ENCODE measurements at places on chromosomes 4 and X.
A peak's percentile ranks its signal among the peaks of the same experiment; 100 is the strongest.

DNA sequence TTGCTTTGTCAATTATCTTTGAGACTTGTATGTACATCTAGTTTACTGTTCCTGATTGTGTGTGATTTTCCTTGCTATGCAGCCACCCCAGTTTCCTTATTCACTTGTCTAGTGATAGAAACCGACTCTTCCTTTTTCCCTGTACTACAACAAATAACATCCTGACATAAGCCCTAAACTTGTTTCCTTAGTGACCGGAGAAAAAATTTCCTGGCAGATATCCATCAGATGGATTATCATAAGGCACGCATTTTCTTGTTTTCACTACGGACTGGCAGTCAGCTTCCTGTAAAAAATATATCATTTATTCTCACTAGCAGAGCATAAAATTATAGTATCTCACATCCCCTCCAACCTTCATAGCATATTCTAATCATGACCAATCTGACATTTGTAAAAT, 410.7 kb downstream of the CENPC start:
- DNase-seq: no peak

DNA sequence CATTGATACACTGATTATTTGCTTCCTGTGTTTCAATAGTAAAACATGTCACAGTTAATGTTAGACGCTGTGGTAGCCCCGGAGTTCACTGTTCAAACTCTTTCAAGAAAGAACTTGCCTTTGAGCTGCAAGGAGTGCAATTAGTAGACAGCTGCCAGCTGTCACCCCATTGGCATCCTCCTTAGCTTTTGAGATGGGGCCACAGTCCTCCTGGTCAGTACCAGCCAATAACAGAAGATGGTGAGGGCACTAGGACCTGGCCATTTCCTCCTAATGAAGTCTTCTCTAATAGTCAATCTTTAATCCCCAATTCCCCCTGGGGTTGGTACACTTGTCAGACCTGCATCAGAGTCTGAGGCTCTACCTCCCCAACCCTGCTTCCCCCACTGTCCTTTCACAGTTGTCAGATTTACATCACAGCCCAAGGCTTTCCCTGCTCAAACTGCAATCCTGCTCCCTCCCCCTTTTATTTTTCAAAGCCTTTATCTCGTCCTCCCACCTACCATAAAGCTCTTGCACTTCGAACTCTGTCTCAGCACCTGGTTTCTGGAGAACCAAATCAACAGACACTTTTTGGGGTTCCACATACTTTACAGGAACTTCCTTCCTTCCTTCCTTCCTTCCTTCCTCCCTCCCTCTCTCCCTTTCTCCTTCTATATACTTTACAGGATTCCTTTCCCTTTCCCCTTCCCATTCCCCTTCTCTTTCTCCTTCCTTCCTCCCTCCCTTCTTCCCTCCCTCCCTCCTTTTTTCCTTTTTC, 182.0 kb downstream of the RASL11B start:
- no peak for DNase-seq

DNA sequence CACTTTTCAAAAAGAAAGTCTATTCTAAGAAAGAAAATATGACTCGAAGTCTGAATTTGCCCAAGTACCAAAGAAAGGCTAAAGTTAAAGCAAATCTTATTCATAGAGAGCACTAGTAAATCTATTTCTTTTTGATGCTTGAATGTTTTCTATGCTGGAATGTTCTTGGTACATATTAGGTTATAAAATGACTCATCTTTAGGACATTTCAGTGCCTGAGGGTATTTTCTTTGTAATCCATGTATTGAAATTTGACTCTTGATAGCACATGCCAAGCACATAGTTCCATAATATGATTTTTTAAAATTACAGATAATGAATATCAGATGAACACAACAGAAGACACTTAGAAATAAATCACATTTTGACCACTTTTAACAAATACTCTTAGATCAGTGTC, 232.8 kb downstream of the TRIML1 start:
- DNase-seq: no peak

- DNase-seq: no peak
Observed at GRCh38 chr4:121726642-121727268, 30.0 kb upstream of the ANXA5 start.

DNA sequence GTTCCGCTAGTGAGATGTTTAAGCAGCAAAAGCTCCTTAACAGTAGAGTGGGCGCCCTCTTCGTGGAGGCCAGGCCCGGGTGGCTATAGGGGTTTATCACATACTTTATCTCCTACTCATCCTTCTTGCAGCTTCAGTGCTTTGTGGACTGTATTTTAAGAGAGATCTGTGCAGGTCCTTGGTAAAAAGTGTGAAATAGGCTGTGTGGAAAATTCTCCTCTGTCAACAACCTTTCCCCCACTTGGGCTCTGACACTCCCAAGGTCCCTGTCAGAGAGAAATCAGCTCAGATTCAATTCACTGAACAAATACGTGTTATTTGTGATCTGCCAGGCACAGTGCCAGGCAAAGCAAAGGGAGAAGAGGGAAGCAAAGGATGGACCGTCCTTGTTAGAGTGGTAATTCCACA, 214.3 kb upstream of the PPARGC1A start:
- no peak for DNase-seq

GRCh38 chr4:168118116-168118655, 25.8 kb downstream of the ANXA10 start:
- DNase-seq: no peak

GRCh38 chr4:182895791-182896292, 21.3 kb downstream of the DCTD start:
- DNase-seq: no peak

- no peak for DNase-seq
Observed at GRCh38 chr4:144590020-144590419, 55.9 kb upstream of the HHIP start.

DNA sequence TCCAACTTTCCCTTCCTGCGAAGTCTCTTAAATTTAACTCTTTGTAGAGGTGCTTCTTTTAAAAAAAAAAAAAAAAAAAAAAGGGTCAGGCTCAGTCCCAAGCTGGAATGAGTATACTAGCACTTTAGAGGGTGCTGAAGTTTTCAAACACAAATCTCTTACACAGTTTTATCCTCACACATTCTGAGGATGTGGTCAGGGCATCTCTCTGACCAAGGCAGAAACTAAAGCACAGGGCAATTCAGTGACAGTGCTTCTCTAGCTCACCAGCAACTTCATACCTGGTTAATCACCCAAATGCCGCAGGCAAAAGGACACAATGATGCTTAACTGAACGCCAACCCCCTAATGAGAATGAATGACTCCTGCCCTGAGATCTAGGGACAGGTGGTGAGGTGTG, 9.8 kb upstream of the PGM2 start:
- no peak for DNase-seq

GRCh38 chr4:75940692-75941253, at the start of gene NAAA:
NAAA (minus strand) TSS chr4:75941013; CDS start chr4:75940949, 64 bp downstream.
- peak; percentile 44 for DNase-seq

GRCh38 chr4:86968547-86968946, 33.7 kb downstream of the AFF1 start:
- DNase-seq: no peak

DNA sequence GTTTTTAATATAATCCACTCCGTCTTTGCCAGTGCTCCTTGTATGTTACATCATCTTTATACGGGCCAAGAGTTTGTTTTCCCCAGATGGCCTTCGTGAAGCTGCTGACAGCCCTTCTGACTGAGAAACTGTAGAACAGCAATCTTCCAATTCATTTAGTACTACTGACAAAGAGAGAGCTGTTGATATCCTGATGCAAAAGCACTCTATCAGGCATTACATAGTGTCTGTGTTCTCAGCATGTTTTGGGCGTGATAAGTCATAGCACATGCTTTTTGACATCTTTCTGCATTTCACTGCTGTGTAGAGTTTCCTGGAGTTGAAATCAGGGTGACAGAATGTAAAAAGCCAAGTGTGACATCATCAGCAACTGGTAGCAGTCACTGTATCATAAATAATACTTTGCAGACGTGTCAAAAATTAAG, 746.3 kb upstream of the FAM241A start:
- DNase-seq: no peak

- DNase-seq: no peak
Observed at GRCh38 chr4:19256823-19257222, 994.9 kb upstream of the SLIT2 start.

- no peak for DNase-seq
Observed at GRCh38 chrX:55056820-55057674, 17.8 kb upstream of the PAGE2B start.

GRCh38 chr4:101282076-101282844, 65.1 kb downstream of the PPP3CA start:
- DNase-seq: no peak

DNA sequence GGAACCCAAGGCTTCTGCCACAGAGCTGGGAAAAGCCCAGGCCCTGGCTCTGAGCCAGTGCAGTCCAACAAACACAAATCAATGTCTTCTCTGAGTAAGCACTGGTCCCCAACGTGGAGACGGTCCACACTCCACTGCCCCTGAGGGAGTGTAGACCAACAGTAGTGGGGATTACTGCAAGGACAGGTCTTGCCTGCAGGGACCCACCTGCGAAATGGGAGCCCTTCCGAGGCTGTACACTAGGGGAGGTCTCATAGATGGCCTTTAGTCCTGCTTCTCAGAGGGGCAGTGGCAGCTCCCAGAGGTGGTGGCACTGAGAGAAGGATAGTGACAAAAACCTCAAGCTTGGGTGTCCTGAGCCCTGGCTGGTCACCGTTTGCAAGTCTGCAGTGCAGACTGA, 19.5 kb downstream of the ENPP6 start:
- no peak for DNase-seq

- DNase-seq: no peak
Observed at GRCh38 chr4:78410676-78411075, 140.9 kb upstream of the ANXA3 start.

DNA sequence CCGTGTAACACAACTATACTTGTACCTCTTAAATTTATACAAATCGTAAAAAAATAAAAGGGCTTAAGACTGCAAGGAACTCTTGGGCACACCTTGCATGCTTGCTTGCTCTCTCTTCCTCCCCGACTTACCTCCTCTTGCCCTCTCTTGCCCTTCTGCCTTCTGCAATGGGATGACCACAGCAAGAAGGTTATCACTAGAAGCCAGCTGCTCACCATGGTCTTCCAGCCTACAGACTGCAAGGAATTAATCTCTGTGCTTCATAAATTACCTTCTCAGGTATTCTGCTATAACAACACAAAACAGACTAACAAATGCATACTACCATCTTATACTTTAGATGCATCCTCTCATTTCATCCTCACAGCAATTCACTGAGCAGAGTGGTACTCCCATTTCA, 92.1 kb downstream of the MRPL1 start:
- no peak for DNase-seq

DNA sequence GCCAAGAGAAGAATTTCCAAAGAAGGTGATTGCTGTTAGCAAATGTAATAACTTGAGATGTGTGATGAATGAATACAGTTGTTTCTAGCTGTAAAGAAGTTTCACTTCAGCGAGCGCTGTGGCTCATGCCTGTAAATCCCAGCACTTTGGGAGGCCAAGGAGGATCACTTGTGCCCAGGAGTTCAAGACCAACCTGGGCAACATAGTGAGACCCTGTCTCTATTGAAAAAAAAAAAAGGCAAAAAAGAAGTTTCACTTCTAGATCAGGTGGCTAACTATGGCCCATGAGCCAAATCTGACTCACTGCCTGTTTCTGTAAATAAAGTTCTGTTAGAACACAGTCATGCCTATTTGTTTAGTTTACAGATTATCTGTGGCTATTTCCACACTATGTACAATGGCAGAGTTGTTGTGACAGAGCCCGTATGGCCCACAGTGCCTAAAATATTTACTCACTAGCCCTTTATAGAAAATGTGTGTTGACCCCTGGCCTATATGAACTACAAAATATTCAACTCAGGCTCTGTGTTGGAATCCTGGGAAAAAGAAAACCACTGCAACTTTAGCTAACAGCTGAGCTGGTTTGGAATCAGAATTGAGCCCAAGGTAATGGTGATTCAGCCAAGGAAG, 54.1 kb upstream of the PRPS1 start:
- DNase-seq: no peak

DNA sequence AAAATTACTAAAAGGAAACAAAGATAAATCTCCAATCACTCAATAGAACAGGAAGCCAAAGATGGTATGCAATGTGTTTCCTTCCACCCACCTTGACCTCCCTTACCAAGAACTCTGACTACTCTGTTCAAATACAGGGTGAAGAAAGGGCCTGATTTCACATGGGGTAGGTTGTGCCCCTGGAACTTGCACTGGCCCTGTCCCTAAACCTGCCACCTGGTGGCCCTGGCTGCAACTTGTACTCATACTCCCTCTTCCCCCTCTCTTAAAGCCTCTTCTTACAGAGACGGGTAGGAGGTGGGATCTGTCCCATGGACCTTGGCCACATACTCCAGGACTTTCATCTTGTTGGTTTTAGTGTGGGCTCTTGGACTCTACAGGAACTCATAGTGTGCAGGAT, 17.3 kb upstream of the TMEM185A start:
- DNase-seq: no peak

GRCh38 chr4:10101671-10102473, 14.7 kb downstream of the WDR1 start:
- no peak for DNase-seq

- no peak for DNase-seq
Observed at GRCh38 chrX:5163663-5164062, 1065.0 kb downstream of the NLGN4X start.

DNA sequence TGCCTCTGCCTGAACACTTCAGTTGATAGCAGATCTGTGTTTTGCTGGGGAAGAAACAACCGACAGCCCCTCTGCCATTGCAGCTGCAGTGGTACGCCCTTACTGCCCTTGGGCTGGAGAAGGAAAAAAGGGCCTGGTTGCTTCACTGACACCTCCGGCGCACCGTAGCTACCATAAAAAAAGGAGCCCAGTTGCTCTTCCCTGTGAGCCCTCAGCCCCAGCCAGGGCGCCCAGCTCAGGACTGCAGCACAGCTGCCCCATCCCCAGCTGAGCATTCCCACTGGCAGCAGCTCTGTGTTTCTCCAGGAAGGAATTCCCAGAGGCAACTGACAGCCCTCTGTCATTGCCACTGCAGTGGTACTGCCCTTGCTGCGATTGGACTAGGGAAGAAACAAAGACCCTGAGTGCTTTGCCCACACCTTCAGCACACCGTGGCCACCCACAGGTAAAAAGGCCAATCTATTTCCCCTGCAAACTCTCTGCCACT, 142.7 kb downstream of the DKK2 start:
- DNase-seq: no peak

GRCh38 chrX:22987452-22987851, 12.3 kb upstream of the DDX53 start:
- DNase-seq: no peak

GRCh38 chrX:49249071-49249470, 13.8 kb downstream of the CCDC22 start:
- no peak for DNase-seq
